Left colon (tissue), 2 donors: ENCODE measurements at places on chromosomes 5 and 9.
A peak's percentile ranks its signal among the peaks of the same experiment; 100 is the strongest.

GRCh38 chr9:21801683-21802417, 586 bp upstream of the MTAP start:
- DNase-seq = peak; percentile 70

DNA sequence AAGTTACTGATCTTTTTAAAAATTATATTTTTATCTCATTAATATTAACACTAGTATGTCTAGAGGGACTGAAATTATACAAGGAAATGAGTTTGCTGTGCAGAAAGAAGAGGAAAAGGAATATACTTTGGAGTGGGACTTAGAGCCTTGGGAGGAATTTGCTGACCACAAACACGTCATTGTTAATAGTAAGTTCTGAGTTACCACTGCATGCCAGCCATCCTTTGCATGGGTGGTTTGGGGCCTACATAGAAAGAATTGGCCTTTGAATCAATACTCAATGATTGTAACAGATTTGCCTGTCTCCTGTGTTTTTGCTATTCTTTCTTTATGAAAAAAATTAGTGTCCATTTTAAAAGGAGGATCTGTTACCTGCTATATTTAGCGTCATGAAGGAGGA, 232.6 kb upstream of the TNC start:
- no peak for DNase-seq

GRCh38 chr5:138471052-138471361, 5.7 kb downstream of the EGR1 start:
- DNase-seq = no peak

- DNase-seq = no peak
These were observed 399.8 kb downstream of the OSTF1 start for GRCh38 chr9:75487856-75488718.

GRCh38 chr5:154513669-154514084, 35.6 kb upstream of the HAND1 start:
- DNase-seq = no peak

GRCh38 chr5:61273279-61273975, 58.6 kb upstream of the ZSWIM6 start:
- no peak for DNase-seq

GRCh38 chr5:140372971-140373487, 13.0 kb downstream of the SLC4A9 start:
- peak; percentile 71 for DNase-seq

DNA sequence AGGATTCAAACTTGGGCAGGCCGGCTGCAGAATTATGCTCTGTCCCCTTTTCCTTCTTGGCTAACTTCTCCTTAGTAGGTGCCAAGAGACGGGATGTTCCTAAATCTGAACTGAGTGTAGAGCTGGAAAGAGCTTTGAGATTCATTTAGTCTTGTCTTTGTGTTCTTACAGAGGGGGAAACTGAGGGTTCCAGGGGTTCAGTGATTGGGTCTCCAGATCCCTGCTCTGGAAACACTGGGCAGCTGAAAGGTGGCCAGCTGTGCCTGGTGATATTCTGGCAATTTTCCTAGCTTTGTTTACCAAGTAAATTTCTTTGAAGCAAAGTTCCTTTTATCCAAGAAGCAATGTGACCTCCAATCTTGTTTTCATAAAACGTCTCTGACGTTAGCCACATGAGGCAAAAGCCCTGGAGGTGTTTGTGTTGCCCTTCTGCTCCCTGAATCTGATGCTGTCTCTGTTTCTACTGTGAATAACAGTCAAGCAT, 288.7 kb downstream of the ZSWIM6 start:
- DNase-seq = no peak

- no peak for DNase-seq
These were observed 31.0 kb downstream of the ABLIM3 start for GRCh38 chr5:149172261-149172660.

GRCh38 chr9:110746211-110746930, 77.8 kb downstream of the MUSK start:
- DNase-seq = no peak

- DNase-seq = no peak
These were observed 126.7 kb downstream of the MACROH2A1 start for GRCh38 chr5:135272311-135272805.

DNA sequence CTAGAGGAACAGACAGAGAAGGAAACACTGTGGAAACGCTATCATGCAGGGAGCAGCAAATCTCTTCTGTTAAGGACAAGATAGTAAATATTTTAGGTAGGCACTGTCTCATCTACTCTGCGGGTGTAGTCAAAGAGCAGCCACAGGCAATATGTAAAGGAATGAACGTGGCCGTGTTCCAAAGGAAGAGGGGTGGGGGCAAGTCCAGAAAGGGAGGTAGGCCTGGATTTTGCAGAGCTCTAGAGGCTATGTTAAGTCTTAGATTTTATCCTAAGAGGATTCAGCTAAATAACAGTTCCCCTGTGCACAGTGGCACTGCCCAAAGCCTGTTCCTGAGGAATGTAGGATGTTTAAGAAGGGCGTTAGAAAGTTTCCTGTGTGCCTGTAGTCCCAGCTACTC, 161.6 kb downstream of the ACTL7B start:
- no peak for DNase-seq

DNA sequence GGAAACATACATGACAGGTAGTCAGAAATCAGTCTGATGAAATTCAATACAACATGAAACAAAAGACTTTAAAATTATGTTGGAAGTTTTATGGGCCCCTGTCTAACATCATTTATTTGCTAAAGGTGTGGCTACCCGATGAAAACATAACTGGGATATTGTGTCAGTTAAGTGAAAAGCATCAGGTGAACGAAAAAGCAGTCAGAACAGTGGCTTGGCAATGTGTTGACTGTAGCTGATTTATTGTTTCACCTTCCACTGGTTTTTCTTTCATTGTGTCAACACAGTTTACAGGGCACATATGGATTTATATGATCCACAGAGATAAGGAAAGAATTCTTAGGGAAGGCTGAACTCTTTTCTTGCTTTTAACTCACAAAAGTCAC, 429.6 kb upstream of the ZNF608 start:
- no peak for DNase-seq

- no peak for DNase-seq
These were observed 389.8 kb upstream of the SLC24A2 start for GRCh38 chr9:20178679-20179078.

DNA sequence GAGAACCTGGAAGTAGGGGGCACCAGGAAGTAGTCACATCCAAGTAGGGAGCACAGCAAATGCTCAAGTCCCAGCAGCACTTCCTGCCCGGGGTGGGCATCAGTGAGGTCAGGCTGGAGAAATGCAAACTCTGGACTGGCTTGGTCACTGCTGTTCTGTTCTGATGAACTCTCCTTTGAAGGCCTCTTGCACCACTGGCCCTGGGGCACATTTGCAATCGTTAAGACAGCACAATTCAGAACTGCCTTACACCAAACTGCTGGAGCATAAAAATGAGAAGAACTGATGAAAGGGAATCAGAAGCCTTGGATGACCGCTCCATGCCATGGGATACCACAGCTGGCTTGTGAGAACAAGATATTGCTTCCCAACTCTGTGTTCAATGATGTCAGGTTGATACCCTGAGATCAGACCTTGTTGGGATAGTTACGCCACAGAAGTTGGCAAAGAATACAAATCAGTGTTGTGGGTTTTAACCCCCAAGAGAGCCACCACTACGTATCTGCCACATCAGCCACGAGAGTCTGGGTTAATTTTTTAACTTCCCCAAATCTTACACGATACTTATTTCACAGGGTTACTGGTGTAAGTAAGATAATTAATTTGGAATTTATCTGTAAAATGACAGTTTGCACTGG, 42.3 kb upstream of the ZSWIM6 start:
- DNase-seq = no peak

- no peak for DNase-seq
These were observed 362.3 kb upstream of the POU5F2 start for GRCh38 chr5:94103514-94104245.

DNA sequence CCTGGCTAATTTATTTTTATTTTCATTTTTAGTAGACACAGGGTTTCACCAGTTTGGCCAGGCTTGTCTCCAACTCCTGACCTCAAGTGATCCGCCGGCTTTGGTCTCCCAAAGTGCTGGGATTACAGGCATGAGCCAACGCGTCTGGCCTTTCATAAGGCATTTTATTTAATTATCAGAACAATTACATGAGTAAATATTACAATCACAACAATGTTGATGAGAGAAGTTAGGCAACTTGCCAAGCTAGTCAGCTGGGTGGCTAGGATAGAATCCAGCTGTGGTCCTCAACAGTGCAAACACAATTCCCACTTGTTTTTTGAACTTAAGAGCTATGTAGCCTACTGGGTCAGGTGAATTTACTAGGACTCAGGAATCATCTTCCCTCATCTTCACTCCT, 22.0 kb downstream of the C9orf57 start:
- DNase-seq = no peak

DNA sequence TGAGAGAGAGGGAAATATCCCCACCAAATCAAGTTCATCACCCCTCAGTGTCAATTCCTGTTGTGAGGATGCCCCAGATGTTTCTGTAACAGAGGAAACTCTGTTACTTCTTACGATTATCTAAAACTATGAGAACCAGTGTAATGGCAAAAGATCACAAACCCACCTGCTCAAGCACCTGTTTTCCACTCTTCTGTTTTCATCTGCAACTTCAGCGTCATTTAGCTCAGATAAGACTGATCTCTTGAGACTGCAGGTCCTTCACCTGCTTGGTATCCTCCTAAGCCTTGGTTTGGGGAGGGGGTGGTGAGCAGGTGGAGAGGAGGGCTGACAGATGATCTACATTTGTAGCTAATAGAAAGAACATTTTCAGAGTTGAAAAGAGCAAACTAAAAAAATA, 229.3 kb downstream of the SLF1 start:
- DNase-seq = no peak

- DNase-seq = no peak
These were observed 1.5 kb downstream of the C5 start for GRCh38 chr9:121048618-121049017.

GRCh38 chr5:99076723-99077640, 148.2 kb upstream of the CHD1 start:
- no peak for DNase-seq

DNA sequence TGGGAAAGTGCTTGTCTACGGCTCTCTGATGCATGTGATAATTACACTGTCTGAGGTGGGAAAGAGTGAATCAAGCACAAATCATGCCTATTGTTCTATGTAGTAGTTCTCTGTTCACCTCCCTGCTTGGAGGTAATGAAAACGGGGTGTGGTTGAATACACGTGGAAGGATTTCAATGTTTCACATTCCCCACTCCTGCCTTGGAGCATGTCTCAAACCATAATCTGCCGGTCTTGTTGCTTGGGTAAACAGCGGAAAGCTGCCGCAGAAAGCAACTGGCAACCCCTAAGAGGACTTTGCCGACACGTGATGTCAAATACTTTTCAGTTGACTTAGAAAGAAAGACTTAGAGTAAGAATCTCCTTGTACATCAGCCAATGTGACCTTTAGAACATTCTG, 63.5 kb upstream of the MOCS2 start:
- peak; percentile 39 for DNase-seq

DNA sequence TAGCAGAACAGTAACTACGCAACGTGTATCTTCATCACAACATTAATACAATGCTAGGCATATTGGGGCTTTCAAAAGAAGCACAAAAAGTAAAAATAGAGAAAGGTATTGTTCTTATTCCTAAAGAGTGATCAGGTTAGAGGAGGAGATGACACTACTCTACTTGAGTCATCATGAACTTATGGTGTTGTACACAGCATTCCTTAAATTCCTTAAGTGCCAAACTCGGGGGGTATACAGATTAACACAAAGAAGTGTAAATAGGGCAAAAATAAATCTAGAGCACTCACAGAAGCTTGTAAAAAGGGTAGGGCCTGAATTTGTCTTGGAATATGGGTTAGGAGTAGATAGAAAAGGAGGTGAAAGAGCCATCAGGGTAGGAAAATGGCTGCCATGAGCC, 308.0 kb upstream of the DAP start:
- no peak for DNase-seq

- peak; percentile 64 for DNase-seq
These were observed 28.4 kb downstream of the SEMA6A start for GRCh38 chr5:116546033-116546742.
